ENCODE measurements at places on chromosomes 3 and 15.

GRCh38 chr3:73707772-73708171 is 83.0 kb upstream of the PDZRN3 start:
- DNase-seq: no peak

DNA sequence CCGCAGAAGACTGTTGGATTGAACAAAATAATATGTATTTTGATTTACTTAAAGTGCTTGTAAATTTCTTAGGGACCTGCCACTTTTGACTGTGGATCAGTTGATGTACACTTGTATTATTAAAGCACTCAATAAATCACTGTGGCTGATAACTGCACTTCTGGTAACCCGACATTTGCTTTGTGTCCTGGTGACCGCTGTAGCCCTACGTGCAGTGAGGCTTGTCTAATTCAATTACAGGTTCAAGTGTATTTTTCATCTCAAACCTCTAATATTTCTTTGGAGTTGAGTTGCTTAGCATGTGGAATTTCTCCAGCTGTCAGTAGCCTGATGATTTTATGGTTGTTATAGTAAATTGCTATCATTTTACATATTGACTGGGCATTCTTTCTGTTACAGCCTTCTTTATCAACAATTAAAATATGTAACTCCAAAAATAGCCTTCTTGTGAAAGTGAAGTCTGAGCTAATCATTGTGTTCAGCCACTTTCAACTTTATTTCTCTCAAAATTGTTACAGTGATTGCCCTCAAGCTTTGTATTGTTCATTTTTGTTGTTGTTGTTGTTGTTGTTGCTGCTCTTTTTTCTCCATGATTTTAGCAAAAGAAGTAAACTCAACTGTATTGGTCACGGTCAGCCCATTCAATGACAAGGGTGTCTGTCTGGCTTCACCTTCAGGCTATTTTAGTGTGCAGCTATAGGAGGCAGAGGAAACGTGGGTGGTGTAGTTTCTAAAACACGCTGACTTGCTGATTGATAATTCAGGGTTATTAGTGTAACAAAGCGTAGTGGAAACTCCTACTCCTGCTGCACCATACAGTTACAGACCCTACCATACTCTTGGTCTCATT is 215.1 kb upstream of the UBE2E1 start:
- no peak for DNase-seq

GRCh38 chr3:9914011-9914410 is 2.9 kb upstream of the IL17RC start:
- no peak for DNase-seq

DNA sequence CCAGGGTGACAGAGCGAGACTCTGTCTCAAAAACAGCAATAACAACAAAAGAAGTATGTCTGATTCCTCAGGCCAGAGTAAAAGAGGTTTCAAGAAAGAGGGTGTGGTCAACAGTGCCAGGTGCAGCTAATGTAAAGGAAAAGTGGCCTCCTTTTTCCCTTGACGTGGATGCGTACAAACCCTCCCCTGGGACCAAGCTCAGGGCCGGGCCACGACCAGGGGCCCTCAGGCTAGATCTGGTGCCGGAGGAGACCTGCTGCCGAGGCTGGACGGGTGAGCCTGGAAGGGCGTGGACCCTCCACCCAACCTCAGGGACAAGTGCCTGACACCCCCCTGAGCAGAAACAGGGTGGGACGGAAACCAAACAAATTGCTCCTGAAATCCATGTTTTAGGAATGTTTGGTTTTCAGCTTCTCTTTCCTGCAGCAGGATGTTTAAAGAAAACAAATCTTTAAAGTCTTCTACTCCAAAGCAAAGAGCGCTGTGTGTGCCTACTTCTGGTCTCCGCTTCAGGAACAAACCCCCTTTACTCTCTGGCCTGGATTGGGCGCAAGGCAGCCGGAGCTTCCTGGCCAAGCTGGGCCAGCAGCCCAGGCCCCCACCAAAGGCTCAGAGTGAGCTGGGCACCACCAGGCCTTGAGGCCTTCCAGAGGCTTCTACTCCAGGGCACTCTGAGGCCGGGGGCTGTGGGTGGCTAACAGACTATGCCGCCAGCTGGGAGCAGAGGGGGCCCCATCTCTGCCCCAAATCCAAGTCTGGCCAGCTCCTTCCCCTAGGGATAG is 21.4 kb downstream of the ZDHHC19 start:
- no peak for DNase-seq

DNA sequence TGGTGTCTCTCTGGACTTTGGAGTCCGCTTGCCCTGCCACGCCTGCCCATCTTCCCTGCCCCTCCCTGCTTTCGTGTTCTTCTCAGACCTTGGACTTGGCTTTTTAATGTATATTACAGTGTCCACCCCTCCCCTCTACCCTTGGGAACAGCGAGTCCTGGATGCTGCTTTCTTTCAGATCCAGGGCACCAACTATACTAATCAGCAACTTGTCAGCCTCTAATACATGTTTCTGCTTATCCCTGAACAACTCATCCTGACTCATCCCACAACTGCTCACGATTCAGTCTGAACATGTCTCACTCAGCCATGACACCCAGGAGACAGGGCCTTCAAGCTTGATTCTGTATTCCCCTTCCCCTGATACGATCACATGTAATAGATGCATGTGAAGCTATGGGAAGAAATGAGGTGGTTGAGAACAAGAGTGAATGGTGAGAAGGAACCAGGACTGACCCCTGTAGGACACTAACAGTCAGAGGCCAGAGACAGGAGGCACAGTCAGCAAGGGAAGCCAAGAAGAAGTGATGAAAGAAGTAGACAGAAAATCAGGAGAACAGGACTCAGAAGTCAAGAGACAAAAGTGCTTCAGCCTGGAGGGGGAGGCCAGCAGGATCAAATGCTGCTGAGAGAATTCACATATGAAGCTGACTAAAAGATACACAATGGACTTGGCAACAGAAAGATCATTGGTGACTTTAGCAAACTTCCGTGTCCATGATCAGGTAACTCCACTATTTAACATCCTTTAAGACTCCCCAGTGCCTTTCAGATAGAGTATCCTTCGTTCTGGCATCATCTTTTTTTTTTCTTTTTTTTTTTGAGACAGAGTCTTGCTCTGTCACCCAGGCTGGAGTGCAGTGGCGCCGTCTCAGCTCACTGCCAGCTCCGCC is 35.4 kb downstream of the BCL2L10 start:
- DNase-seq: no peak

- no peak for DNase-seq
These were observed 647.4 kb upstream of the LMCD1 start for GRCh38 chr3:7854266-7854665.

DNA sequence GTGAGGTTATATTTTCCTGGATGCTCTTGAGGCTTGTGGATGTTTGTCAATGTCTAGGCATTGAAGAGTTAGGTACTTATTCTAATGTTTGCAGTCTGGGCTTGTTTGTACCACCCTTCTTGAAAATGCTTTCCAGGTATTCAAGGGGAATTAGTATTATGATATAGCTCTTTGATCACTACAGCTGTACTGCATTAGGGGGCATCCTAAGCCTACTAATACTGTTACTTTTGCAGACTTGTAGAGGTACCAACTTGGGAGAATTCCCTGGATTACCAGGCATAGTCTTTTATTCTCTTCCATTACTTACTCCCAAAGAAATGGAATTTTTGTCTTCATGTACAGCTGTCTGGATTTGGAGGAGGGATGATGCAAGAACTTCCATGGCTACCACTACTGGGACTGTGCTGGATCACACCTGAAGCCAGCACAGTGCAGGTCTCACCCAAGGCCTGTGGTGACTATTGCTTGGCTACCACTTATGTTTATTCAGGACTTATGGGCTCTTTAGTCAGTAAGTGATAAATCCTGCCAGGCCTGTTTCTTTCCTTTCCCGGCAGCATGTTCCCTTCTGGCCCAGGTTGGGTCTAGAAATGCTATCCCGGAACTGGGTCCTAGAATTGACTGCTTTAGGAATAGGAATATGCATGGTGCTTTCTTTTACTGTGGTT is 402.9 kb downstream of the IL20RB start:
- no peak for DNase-seq

DNA sequence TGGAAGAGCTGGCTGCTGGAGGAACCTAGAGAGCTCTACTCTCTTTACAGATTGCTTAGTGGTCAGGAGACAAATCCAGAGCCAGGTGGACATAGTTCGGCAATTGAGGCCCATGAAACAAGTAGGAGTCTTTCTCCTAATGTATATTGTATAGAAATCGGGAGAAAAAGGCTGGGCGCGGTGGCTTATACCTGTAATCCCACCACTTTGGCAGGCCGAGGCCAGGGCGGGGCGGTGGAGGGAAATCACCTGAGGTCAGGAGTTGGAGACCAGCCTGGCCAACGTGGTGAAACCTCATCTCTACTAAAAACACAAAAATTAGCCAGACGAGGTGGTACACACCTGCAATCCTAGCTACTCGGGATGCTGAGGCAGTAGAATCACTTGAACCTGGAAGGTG is 10.8 kb downstream of the RAD54L2 start:
- DNase-seq: no peak

GRCh38 chr15:80940331-80940730 is 49.3 kb downstream of the MESD start:
- DNase-seq: no peak
